ENCODE measurements at places on chromosomes 16 and 17.
A peak's percentile ranks its signal among the peaks of the same experiment; 100 is the strongest.

- no peak for DNase-seq
These were observed 100.7 kb downstream of the SALL1 start for GRCh38 chr16:51050377-51050706.

DNA sequence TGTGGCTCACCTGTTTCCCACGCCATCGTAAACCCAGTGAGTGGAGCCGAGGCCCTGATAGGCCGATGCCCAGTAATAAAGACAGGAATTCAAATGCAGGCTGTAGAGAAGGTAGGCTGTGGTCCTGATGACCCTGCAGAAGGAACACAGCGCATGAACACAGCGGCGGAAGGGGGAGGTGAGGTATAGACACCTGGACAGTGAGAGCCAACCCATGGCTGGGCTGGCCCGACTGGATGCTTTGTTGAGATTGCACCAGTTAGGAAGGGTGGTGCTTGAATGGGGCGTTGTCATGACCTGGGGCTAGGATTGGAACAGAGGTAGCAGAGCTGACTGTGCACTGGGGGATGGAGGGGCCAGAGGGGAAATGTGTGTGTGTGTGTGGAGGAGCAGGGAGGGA lies 59.2 kb downstream of the CNGB1 start:
- DNase-seq: no peak

- DNase-seq: peak; percentile 98
These were observed at the start of gene MPDU1 for GRCh38 chr17:7583253-7584109. TSS of gene MPDU1 (plus strand) at chr17:7583852. CDS start at chr17:7583863, 11 bp downstream.

- peak; percentile 89 for DNase-seq
These were observed 25.0 kb downstream of the GABARAPL2 start for GRCh38 chr16:75590920-75591843.

- no peak for DNase-seq
These were observed 79.1 kb downstream of the TAOK1 start for GRCh38 chr17:29469276-29469675.

- DNase-seq: peak; percentile 76
These were observed at the start of gene RNF157 for GRCh38 chr17:76240461-76241203. TSS of gene RNF157 (minus strand) at chr17:76240493. CDS start at chr17:76240240, 253 bp downstream.

GRCh38 chr17:79789943-79790804 lies 6.7 kb downstream of the CBX8 start:
- DNase-seq: no peak

DNA sequence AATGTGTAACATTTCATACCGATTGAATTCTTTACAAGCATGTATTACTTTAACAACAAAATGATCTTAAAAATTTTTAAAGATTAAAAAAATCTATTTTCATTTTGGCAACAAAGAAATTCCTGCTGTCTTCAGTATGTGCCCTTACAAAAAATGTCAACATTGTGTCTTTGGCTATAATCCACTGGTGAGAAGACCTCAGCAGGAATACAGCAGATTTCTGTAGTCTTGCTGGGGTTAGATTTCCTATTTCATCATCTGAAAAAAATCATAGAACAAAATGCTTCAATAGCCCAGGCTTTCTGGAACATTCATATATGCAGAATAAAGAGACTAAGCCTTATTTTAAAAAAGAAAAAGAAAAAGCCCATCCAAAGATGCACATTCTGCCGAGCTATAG lies 129.1 kb upstream of the CA10 start:
- no peak for DNase-seq

DNA sequence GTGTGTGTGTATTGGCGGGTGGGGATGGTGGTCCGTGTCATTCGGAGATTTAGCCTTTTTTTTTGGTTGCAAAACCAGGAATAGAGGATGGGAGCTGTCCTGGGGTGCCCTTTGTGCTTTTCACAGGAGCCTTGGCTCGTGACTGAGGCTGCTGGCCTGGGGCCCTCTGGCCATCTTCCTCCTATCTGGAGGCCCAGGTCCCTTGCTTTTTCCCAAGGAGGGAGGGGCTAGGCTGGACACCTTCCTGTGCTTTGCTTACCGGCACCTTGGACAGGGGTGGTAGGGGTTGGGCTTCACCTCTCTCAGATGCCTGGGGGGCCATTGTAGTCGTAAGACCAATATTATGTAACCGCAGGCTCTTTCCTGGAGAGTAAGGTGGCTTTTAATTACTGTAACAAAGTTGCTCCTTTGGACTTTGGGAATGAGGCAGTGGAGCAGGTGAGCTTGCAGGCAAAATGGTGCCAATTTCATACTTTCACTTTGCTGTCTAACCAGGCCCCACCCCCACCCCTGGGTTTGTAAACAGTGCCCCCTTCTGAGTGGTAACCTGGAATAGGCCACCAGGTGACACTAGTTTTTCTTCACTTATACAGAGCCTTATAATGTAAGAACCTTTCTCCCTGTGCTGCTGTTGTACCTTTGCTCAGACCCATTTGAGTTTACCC lies 1.2 kb downstream of the DYNLL2 start:
- DNase-seq: no peak

GRCh38 chr17:65170839-65171238 lies 33.7 kb downstream of the RGS9 start:
- DNase-seq: no peak

GRCh38 chr16:85191341-85191965 lies 79.2 kb upstream of the CIBAR2 start:
- no peak for DNase-seq

- DNase-seq: no peak
These were observed 62.7 kb downstream of the FOXK2 start for GRCh38 chr17:82582213-82582612.

DNA sequence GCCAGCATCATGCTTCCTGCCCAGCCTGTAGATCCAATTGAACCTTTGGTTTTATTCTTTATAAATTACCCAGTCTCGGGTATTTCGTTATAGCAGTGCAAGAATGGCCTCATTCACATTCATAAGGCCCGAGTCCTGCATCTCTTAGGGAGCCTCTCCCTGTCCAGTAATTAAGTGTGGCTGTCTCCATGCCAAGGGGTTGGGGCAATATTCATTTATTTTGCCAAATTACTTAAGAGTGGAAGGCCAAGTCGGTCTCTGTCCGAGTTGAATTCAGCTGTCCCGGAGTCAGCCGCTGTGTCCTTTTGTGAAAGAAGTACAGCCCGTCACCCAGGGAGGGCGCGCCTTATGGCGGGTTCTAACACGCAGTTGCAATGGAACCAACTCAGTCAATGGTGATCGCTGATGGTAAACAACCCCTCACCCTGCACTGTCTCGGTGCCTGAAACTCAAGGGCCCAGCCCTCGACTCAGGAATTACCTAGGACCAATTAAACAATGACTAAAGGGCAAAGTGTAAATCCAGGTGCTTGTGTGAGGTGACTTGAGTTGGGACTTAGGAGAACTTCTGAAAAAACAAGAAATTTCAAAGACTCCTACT lies 22.2 kb downstream of the KIAA0513 start:
- no peak for DNase-seq

GRCh38 chr17:50051082-50051576 lies 4.8 kb upstream of the ITGA3 start:
- no peak for DNase-seq

DNA sequence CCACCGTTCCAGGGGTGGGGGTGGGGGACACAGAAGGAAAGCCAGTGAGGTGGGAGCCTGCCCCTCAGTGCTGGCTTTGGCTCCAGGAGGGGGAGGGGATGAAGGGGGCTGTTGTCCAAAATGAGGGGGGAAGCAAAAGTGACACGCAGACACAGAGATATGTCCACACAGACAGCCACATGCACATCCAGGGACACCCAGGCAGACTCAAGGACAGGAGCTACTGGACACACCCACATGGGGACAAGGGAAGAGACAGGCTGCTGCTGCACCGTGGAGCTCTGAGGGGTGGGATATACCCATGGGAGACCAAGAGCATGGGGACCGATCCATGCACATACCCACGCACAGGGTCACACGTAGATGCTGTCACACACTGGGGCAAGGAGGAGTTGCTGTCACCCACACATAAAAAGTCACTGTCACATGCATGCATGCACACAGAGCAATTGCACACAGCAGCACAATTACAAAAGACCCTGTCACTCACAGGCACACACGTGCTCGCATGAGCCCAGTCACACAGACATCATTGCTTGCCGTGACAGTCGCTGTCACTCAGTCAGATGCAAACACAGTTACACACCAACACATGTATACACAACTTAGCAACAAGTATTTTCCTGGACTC lies 1.3 kb downstream of the THRA start:
- no peak for DNase-seq

- no peak for DNase-seq
These were observed 28.3 kb upstream of the PITPNA start for GRCh38 chr17:1590747-1591473.

DNA sequence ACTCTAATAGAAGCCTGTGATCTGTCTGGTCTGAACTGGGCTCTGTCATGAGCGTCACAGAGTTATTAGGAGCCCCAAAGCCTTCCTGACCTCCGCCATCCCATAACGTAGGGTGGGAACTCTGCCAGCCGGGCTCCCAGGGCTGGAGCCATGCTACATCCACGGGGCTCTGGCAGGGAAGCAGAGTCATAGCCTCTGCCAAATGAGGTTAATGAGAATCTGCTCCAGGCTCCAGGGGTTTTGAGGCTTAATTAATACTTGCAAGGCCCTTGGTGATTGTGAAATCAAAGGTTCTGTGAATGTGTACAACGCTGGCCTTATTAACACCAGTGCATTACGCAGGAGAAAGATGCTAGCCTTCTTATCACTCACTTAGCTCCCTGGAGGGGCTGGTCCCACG lies 42.4 kb upstream of the ZFP90 start:
- no peak for DNase-seq

GRCh38 chr17:62057696-62058095 lies 7.4 kb downstream of the MED13 start:
- DNase-seq: no peak

DNA sequence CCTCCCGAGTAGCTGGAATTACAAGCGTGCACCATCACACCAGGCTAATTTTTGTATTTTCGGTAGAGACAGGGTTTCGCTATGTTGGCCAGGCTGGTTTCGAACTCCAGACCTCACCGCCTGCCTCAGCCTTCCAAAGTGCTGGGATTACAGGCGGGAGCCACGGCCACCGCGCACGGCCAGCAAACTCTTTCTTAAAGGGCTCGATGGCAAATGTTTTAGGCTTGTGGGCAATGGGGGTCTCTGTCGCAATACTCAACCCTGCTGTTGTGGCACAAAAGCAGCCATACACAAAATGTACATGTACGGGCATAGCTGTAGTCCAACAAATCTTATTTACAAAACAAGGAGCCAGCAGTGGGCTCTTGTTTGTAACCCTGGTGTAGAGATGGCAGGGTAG lies 18.4 kb downstream of the PARN start:
- no peak for DNase-seq

DNA sequence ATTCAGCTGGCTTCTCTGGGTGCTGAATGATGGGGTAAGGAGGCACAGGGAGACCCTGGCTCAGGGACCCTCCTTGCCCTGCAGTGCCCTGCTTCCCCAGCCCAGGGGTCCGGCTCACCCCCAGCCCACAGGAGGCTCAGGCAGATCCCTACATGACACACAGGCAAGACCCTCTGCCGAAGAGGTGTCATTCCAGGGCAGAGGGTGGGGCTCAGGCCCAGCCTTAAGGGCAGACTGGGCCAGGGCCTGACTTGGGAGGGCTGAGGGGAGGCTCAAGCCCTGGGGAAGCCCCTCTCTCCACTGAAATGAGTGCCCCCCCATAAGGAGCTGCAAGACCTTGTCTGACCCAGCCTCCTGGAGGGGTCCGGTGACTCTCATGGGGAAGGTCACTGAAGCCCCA lies 30.3 kb upstream of the KSR1 start:
- no peak for DNase-seq

- peak; percentile 54 for DNase-seq
These were observed 10.5 kb downstream of the CCR7 start for GRCh38 chr17:40554646-40555295.

DNA sequence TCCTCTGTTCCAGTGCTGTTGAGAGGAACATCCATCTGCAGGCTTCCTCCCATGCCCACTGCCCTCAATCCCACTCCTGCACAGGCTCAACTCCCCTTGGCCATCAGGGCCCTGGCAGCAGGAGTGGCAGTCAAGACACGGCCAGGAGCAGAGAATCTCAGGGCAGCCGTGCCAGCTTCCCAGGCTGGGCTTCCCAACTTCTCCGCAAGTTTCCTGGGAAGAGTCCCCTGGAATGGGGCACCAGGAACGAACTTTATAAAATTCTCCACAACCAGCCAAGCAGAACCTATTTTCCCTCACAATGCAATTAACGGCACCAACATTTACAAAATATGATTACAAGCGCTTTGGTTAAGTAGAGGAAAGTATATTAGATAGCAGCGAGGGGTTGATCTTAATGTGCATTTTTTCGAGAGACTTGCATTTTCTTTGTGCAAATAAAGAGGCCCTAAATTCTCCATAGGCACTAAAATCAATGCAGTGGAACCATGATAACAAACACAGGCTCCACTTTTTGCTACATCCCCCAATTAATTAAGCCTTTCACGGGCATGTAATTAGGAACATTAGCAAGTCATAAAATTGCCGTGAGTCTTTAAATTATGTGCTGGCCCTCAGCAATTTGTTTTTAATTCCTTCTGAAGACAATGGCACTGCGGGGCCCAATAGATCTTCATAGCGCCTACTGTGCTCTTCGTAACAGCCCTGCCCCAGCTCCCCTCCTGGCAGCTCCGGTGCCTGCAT lies 99.9 kb upstream of the LHX1 start:
- DNase-seq: no peak

DNA sequence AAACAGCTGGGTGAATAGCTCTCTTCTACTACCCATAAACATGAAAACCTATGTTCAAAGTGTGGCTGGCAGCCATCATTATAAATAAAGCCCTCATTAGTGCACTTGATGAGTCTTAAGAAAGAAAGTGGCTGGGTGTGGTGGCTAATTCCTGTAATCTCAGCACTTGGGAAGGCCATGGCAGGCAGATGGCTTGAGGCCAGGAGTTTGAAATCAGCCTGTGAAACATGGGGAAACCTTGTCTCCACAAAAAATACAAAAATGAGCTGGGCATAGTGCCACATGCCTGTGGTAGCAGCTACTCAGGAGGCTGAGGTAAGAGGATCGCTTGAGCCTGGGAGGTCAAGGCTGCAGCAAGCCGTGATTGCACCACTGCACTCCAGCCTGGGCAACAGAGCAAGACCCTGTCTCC lies 28.3 kb upstream of the APPBP2 start:
- no peak for DNase-seq

DNA sequence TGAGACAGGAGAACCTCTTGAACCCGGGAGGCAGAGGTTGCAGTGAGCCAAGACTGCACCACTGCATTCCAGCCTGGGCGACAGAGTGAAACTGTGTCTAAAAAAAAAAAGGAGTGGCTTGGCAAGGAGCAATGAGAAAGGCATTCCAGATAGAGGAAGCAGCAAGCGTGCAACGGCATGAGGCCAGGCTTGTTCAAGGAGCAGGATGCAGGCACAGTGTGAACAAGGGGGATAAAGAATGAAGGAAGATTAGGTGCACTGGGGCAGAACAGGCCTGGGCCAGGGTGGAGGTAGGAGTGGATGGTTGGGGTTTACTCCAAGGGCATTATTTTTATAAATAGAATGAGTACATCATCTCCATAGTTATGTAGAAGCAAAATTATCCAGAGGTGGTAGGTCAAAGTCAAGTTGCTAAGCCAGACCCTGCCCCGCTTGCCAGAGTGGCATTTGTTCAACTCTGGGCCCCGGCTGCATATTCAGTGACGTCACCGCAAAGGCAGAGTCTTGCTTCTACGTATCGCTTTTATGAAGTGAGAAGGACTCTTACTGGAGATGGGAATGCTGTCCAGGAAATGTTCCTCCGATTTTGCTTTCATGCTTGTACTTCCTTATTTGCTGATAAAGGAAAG lies 100.2 kb downstream of the KATNIP start:
- no peak for DNase-seq

- no peak for DNase-seq
These were observed 21.0 kb upstream of the FMNL1 start for GRCh38 chr17:45200701-45201100.

GRCh38 chr16:89478576-89479221 lies 11.7 kb downstream of the ANKRD11 start:
- no peak for DNase-seq

- no peak for DNase-seq
These were observed 2.1 kb downstream of the PPP1R1B start for GRCh38 chr17:39628655-39629493.
